Effector CD4-positive, alpha-beta T cell (primary cell): ENCODE measurements at places on chromosomes 3 and 15.

GRCh38 chr15:82646250-82647044, 716 bp downstream of the CPEB1 start:
- DNase-seq: no peak

GRCh38 chr3:25007974-25008658, 419.9 kb upstream of the RARB start:
- DNase-seq: no peak

GRCh38 chr15:39598958-39599845, 18.3 kb downstream of the THBS1 start:
- DNase-seq: no peak

- DNase-seq: no peak
Measured at GRCh38 chr3:136728918-136729317, 23.3 kb downstream of the STAG1 start.

DNA sequence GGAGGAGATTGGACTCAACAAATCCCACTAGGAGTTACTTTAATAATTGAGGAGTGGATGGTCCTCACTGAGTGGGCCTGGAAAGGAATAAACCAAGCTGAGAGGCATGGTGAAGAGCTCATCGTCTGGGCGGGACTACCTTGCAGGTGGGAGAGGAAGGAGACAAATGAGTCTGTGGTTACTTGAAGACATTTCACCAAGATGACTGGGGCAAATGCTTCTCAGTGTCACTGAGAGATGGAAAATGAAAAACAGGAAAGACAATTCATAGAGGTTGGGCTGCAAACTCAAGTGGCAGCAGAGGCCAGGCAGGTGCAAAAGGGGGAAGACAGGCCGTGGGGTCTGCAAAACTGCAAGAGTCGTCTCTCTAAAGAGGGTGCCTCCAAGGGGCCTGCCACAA, 1.5 kb upstream of the ARHGAP31 start:
- no peak for DNase-seq
